Activated CD4-positive, alpha-beta memory T cell treated with anti-CD3 and anti-CD28 coated beads for 36 hours (primary cell): ENCODE measurements at places on chromosomes 1 and 21.

- DNase-seq, result no peak
- H3K4me3 ChIP-seq, result no peak overlapping the region
- H3K27ac ChIP-seq, result no peak overlapping the region
- H3K4me1 ChIP-seq, result peaks cover 10% of the 10 kb centered on the region
- peaks cover 8% of the 10 kb centered on the region for H3K27me3 ChIP-seq
Observed at GRCh38 chr1:21672478-21673276, 3.5 kb upstream of the RAP1GAP start.

DNA sequence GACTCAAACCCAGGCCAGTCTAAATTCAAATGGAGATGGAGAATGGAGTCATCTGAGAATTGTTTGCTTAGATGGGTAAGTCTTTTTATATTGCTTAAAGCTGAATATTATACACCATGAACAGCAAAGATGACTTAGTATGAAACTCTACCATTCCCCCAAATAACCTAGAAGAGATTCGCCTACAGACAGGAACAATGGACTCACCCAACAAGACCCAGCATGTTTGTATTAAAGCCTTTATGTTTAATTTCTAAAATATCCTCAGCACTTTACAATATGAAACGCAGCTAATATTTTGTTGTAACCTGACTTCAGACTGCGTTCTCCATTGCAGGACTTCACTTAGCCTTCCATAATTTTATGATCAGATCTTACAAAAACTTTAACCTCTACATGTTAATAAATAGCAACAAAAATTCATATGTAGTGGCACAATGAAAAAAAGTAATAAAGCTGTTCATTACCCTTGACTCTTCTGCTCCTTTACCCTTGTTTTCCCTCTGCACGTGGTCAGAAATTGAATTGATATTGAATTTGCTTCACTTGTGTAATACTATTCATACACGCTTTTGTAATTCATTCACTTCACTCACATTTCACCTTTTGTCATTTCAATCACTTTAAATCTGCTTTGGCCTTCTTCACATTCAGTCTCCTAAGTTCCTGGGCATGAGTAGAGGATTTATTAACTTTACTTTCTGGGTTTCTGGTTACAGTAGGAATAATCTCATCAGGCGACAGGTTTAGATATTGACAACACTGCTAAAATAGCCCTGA is 177.3 kb upstream of the PTBP2 start:
- no peak overlapping the region for H3K4me3 ChIP-seq
- H3K4me1 ChIP-seq, result no peaks in the 10 kb centered on the region
- no peak overlapping the region for H3K27ac ChIP-seq
- DNase-seq, result no peak
- H3K27me3 ChIP-seq, result no peaks in the 10 kb centered on the region

DNA sequence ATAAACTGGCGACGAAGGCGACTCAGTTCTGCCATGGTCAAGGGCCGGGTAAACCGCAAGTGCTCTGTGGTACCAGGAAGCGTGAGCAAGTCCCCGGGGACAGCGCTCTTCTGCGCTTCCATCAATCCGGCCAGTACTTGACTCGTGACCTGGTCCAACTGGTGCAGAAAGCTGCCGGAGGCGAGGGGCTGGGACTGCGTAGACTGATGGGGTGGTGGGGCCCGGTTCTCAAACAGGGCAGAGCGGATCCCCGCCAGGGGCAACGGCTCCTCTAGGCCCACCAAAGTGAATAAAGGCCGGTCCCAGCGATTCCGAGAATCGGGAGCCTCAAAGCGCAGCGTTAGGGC is 852 bp downstream of the KTI12 start:
- no peaks in the 10 kb centered on the region for H3K27me3 ChIP-seq
- peaks cover 31% of the 10 kb centered on the region for H3K4me1 ChIP-seq
- H3K36me3 ChIP-seq, result peaks cover 24% of the 10 kb centered on the region
- peak overlapping the region; percentile 74 for H3K27ac ChIP-seq

DNA sequence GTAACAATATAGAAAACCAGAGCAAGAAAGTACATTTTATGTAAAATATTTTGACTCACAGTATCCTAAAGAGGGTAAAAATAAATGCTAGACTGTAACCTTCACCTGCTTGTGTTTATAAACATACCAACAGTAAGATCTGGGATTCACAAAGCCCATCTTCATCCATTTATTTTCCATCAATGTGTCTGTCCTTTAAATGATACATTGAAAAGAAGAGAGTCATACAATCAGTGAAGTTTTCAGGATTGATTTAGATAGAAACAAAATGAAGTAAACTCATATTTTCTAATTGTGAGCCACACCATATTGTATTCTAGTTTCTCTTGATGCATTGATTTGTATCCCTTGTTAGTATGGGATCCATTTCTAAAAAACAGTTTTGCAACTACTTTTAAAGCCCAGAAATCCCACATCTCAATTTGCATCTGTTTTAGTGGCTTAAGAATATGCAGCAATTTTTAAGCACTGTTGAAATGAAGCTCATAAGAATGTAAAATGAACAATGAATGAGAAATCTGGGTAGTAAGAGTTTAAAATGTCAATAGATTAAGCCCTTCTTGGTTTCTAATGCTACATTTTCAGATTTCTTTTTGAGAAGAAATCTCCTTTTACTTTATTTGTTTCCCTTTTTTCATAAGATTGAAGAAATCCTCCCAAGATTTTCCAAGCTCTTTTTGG is 548.1 kb upstream of the ADGRL2 start:
- no peak for DNase-seq
- H3K36me3 ChIP-seq, result no peaks in the 10 kb centered on the region
- no peaks in the 10 kb centered on the region for H3K27me3 ChIP-seq
- no peak overlapping the region for H3K27ac ChIP-seq
- no peak overlapping the region for H3K4me3 ChIP-seq
- H3K4me1 ChIP-seq, result no peaks in the 10 kb centered on the region

DNA sequence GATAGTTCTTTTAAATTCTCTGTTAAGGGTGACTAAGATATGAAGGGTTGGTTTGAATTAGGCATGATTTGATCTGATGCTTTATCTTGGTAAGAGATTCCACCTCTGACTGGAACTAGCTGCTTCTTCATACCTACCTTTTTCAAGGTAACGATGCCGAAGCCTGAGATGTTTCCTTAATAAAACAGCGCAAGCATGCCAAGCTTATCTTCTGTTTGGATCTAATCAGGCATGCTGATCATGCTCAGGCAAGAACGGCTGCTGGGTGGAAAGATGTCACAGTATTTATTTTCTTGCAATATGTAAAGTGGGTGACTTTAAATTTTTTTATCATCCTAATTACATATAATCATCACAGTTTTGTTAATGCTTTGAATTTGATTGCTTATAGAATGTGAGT is 148.7 kb downstream of the ADGRL2 start:
- DNase-seq, result no peak
- H3K4me1 ChIP-seq, result no peaks in the 10 kb centered on the region
- no peak overlapping the region for H3K4me3 ChIP-seq
- H3K27me3 ChIP-seq, result no peaks in the 10 kb centered on the region

DNA sequence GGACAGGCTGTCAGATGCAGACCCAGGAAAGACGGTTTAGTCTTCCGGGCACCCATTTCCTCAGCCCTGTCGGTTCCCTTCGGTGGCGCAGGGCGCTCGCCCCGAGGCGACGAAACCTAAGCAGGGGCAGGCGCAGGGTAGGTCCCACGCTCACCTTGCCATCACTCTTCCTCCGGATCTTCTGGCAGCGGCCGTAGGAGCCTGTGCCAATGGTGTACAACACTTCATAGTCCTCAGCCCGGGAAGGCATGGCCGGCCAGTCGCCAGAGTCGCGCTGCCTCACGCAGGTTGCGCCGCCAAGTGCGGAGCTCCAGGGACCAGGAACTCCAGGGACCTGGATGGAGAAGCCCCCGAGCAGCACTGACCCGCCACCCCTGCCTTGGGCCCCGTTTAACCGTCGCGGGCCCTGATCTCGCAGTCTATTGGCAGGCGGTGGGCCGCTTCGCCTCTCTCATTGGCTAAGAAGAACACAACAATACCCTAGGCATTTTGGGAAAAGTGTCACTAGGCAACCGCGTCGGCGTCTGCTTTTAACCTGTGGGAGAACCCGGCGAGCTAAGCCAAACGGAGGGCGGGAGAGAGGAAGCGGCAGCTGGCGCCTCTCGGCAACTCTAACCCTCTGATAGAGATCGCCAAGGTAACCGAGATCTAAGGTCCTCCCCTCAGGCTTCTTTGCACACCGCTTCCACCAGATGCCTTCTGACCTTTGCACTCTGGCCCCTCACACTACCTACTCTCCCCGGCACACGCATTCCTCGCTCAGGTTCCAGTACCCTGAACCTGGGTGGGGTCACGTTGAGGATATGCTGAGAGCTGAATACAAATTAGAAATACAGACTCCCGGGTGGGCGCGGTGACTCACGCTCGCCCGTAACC is at the start of gene NEK2:
Gene NEK2, minus strand, starts transcription at position 392 of the 876 bp plus-strand sequence. Its CDS starts 142 bp downstream, at position 250.
- H3K4me1 ChIP-seq, result peaks cover 12% of the 10 kb centered on the region
- no peaks in the 10 kb centered on the region for H3K27me3 ChIP-seq
- H3K4me3 ChIP-seq, result peak within 1 kb of the TSS; percentile 80
- peaks cover 12% of the 10 kb centered on the region for H3K36me3 ChIP-seq
- H3K27ac ChIP-seq, result peak within 1 kb of the TSS; percentile 79
- peak; percentile 94 for DNase-seq

- DNase-seq, result no peak
- peaks cover 11% of the 10 kb centered on the region for H3K4me1 ChIP-seq
- no peaks in the 10 kb centered on the region for H3K36me3 ChIP-seq
- no peaks in the 10 kb centered on the region for H3K27me3 ChIP-seq
- H3K27ac ChIP-seq, result no peak overlapping the region
Observed at GRCh38 chr1:203589595-203589994, 37.0 kb upstream of the ATP2B4 start.

- no peaks in the 10 kb centered on the region for H3K36me3 ChIP-seq
- peaks cover 3% of the 10 kb centered on the region for H3K27me3 ChIP-seq
- H3K27ac ChIP-seq, result no peak overlapping the region
- peaks cover 19% of the 10 kb centered on the region for H3K4me1 ChIP-seq
Observed at GRCh38 chr1:223147873-223148272, 4.8 kb upstream of the TLR5 start.

DNA sequence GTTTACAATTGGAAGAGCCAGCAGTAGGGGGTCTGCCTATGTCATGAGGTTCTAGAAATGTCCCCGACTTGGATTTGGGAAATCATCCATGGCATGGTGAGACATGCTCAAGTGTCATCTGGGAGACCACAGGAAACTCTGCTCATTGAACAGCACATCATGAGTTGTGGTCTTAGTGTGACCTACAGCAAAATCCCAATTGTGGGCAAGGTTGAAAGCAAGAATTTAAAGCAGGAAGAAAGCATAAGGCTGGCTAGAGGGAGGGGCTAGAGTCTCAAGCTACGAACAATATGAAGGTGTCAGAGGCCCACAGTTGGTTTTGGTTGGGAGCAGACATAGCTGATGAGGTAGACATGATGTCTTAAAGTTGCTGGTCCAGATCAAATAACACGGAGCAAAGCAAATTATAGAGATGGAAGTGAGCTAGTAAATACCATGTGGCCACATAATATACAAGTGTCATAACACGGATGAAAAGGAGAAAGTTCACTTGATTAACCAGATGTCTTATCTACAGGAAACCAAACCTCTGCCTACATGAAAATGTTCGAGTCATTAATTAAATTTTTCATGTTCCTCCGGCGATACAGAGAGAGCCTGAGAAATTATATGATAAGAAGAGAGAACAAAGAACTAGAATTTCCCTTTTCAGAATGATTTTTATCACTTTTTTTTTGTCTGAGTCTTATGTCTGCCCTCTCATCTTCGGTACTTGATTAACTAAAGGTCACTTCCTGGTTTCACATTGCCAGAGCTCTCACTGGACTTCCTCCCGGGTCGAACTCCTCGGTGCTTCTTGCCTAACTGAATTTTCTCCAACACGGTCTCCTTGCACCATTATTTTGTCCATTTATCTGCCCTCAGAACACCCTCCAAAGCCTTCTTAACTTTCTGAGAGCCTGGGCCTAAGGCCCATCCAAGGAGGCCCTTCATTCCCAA is 67.5 kb upstream of the DUSP10 start:
- H3K27ac ChIP-seq, result no peak overlapping the region
- no peaks in the 10 kb centered on the region for H3K27me3 ChIP-seq
- DNase-seq, result no peak
- peaks cover 35% of the 10 kb centered on the region for H3K4me1 ChIP-seq
- no peak overlapping the region for H3K4me3 ChIP-seq

GRCh38 chr1:168603501-168604110 is 27.2 kb downstream of the XCL1 start:
- peak; percentile 77 for DNase-seq
- H3K36me3 ChIP-seq, result no peaks in the 10 kb centered on the region
- H3K27me3 ChIP-seq, result peaks cover 7% of the 10 kb centered on the region
- no peak overlapping the region for H3K27ac ChIP-seq
- H3K4me3 ChIP-seq, result no peak overlapping the region

DNA sequence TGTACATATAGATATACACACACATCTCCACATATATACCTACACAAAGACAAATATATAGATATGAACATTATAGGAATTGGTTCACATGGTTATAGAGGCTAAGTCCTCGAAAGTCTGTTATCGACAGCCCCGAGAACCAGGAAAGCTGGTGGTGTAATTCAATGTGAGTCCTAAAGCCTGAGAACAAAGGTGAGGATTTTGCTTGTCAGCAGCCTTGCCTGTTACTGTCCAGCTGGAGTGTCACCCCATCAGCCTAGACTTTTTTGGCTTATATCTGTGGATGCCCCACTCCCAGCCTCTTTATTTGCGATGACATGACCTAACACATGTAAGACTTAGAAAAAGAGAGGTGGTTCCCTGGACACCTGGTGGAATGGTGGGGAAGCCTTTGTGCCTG is 97.0 kb downstream of the GIPC2 start:
- peaks cover 16% of the 10 kb centered on the region for H3K4me1 ChIP-seq
- no peaks in the 10 kb centered on the region for H3K36me3 ChIP-seq
- no peak overlapping the region for H3K27ac ChIP-seq
- H3K4me3 ChIP-seq, result peak overlapping the region; percentile 62

GRCh38 chr21:33578959-33579542 is 9.4 kb downstream of the DONSON start:
- H3K36me3 ChIP-seq, result peaks cover 29% of the 10 kb centered on the region
- DNase-seq, result no peak
- H3K4me3 ChIP-seq, result no peak overlapping the region
- H3K27me3 ChIP-seq, result no peaks in the 10 kb centered on the region

DNA sequence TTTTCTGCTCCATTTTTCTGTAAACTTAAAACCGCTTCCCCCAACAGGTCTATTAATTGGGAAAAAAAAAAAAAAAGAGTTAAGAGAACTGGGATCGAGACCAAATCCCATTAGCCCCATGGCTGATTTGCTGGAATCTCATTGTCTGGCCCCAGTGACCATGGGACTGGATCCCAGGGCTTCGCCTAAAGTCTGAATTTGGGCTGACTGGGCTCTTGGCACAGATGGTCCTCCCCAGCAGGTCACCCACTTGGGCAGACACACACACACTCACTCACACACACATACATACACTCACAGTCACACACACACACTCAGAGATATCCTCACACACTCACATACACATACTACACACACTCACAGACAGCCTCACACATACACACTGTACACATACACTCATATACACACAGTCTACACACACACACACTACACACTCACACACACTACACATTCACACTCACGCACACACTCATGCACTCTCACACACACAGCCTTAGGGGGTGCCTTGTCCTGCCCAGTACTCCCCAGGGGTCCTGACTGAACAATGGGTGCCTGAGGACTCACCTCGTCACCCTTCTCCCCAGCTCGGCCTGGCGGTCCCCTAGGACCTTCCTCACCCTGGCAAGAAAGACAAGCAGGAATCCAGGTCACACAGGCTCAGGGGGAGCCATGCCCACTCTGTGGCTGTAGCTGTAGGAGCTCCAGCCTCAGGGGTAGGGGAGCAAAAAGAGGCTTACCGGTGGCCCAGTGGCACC is 7.5 kb downstream of the COL9A2 start:
- no peak overlapping the region for H3K27ac ChIP-seq
- H3K4me3 ChIP-seq, result no peak overlapping the region
- DNase-seq, result no peak

GRCh38 chr1:92774407-92774806 is 10.5 kb downstream of the EVI5 start:
- DNase-seq, result no peak
- peaks cover 26% of the 10 kb centered on the region for H3K27me3 ChIP-seq
- no peak overlapping the region for H3K27ac ChIP-seq
- no peak overlapping the region for H3K4me3 ChIP-seq
- H3K36me3 ChIP-seq, result no peaks in the 10 kb centered on the region
